ENCODE measurements at places on chromosomes 7 and 10.

GRCh38 chr7:17144322-17144721 is 154.1 kb upstream of the AHR start:
- peak; percentile 22 for DNase-seq

- no peak for DNase-seq
Observed at GRCh38 chr10:3226960-3227744, 54.6 kb upstream of the PITRM1 start.

DNA sequence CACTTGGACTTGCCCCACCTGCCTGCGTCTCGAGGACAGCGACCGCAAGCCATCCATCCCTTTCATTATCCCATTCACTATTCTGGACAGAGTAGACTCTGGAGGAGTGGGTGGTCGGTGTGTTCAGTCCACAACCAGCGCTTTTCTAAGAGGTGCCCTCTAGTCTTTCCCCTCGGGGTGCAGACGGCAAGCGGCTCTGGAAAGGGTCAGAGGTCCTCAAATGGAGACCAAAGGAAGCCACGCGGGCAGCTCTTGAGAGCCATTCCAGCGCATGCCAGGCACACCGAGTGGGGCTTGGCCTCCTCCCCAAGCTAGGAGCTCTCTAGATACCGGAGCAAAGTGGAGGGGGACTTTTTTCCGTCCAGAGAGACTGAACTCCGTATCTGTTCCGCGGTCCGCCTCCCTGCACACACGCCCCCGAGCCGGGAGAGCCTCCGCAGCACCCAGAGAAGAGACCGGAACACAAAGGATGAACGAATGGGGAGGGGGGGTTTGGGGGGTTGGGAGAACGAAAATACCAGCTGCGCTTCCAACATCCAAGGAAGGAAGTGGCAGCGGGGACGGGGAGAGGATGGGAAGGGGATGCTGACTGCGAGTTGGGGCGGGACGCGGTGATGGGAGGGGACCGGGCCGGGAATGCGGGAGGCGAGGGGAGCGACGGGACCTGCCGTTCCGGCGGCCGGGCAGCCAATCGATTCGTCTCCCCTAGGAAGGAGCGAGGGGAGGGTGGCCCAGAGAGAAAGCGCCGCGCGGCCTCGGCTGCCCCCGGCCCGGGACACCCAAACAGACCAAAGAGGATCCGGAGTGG is 515 bp downstream of the GSDME start:
- peak; percentile 18 for DNase-seq

DNA sequence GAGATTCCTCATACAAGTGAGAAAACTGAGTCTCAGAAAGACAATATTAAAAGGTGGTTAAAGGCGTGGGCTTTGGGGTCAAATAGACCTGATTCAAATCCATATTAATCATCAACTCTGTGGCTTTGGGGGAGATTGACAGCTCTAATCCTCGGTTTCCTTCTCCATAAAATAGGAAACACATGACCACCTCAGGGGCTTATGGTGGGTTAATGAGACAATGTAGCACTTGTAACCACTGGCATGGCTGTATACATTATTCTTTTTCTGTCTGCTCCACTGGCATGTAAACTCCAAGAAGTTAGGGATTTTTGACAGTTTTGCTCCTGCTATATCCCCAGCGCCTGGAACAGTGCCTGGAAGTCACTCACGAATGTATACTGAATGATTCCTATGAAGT is 120.8 kb upstream of the GAD2 start:
- no peak for DNase-seq

DNA sequence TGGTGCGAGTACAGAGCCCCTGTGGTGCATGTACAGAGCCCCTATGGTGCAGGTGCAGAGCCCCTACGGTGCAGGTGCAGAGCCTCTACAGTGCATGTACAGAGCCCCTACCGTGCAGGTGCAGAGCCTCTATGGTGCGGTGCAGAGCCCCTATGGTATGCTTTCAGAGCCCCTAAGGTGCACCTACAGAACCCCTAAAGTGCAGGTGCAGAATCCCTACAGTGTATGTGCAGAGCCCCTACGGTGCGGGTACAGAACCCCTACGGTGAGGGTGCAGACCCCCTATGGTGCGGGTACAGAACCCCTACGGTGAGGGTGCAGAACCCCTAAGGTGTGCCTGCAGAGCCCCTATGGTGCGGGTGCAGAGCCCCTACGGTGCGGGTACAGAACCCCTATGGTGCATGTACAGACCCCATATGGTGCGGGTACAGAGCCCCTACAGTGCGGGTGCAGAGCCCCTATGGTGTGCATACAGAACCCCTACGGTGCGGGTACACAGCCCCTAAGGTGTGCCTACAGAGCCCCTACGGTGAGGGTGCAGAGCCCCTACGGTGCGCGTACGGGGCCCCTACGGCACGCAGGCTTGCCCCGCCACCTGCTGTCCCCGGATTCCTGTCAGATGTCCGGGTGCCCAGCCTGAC is 53.5 kb downstream of the MGMT start:
- DNase-seq, result no peak

DNA sequence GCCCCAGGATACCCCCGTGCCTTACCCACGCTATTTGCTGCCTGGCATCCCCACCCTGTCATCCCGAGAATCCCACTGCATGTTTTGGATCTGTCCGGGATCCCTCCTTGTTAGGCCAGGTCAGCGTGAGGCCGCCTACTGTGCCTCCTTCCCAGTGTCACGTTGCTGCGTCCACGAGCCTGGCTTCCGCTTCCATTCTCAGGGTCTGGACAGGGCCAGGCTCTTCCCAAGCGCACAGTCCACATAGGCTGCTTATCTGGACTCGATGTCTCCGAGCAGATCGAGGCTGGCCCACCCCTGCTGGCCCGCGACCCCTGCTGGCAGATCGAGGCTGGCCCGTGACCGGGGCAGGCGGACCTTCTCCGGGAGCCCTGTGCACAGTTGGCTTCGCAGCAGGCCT is 27.1 kb downstream of the FOXK1 start:
- DNase-seq, result no peak

- no peak for DNase-seq
Observed at GRCh38 chr10:15815242-15815885, 44.9 kb downstream of the MINDY3 start.

DNA sequence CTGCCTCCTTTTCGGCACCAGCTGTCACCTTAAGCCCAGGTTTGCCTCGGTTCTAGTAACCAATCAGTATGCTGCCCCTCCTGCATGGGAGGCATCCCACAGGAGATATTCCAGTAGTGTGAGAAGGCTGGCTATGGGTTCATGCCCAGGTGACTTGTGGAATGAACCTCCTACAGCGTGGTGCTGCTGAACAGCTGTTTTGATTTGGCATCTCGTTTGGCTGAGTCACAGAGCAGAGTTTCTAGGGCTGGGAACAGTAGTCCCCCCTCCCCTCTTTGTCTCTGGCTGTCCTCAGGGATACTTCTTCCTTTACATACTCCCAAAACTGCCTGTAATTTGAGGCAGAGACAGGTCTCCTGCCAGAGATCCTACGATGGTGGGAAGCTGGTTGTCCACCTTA is 16.1 kb downstream of the R3HCC1L start:
- DNase-seq, result no peak

- no peak for DNase-seq
Observed at GRCh38 chr10:79390551-79391229, 43.4 kb downstream of the PPIF start.

DNA sequence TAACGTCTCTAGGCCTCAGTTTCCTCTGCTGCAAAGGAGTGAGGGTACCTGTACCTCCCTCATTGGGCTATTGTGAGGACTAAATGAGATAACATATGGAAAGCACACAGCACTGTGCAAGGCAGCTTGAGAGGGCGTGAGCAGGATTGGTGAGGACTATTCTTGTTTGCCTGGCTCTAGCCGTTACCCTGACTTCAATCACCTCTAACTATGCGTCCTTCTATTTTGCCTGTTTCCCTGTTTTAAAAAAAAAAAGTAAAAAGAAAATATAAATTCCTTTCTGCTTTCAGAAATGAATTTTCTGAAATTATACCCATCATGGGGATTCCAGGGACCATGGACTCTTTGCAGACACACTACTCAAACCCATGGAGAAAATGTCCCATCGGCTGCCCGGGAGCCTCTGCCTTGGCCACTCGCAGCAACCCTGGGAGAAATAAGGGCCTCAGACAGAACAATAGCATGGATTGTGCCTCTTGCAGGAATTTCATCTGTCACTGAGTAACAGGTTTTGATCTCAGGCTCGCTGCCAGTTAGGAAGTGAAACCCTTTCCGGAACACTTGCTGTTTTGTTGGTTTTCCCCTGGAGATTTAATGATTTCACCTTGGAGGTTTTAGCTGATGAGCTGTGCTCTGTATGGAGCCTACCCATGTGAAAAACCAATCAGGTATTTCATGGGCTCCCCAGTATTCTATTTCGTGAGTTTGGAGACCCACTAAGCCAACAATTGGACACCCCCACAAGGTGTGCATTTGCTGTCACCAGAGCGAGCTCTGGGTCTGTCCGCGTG is 55.6 kb downstream of the STEAP1B start:
- no peak for DNase-seq

DNA sequence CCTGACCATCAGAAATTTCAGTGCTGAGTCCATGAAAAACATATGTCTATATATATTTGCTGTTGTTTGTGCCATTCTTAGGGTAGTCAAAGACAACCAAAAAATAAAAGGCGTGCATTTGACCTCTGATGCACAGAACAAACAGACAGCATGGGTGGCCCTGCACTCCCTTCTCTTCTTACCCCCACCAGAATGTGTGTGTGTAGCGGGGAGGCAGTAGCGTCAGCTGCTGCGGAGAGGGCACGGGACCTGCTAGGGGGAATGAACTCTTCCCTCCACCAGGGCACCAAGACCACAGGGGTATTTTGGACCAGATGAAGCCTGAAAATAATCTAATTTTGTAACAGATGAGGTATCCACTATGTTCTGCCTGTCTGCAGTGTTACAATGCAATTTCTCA is 277.7 kb upstream of the ZNF32 start:
- DNase-seq, result no peak

DNA sequence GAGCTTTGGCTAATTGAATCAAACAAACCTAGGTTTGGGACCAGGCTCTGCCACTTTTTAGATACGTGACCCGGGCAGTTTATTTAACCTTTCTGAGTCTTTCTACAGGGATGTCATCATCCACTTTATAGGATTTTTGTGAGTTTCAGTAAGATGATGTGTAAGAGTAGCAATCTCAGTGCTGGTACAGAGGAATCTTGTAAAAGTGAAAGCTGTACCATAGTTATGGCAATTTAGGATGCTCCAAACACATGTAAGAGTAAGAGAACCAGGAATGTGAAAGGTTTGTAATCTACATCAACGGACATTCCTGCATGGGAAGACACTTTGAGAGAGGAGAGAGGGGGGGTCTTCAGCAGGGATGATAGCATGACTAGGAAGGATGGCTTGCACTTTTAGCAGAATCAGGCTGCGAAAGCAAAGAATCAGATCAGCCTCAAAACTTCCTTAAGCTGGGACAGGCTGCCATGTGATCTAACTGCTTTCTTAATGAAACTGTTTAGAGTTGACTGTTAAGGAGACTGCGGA is 968 bp downstream of the NOLC1 start:
- no peak for DNase-seq

GRCh38 chr10:96017191-96017687 is 26.1 kb upstream of the CCNJ start:
- DNase-seq, result peak; percentile 7

DNA sequence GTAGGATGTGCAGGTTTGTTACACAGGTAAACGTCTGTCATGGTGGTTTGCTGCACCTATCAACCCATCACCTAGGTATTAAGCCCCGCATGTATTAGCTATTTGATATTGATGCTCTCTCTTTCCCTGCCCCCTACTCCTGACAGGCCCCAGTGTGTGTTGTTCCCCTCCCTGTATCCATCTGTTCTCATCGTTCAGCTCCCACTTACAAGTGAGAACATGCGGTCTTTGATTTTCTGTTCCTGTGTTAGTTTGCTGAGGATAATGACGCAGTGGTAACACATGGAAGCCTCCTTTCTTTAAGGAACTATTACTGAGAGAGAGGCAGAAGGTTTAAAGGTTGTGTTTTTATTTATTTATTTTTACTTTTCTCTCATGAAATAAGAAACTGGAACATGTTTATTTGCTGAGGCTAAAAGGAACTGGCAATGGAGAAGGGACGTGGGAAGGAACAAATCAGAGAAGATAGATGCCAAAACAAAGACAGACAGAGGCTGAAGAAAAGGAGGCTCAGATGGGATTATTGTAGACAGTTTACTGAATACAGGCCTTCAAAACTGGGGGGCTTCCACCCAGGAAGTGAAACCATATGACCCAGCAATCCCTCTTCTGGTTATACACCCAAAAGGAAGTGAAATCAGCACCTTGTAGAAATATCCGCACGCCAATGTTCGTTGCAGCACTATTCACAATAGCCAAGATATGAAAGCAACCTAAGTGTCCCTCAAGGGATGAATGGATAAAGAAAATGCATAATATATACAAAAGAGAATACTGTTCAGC is 556.3 kb downstream of the GRM8 start:
- DNase-seq, result no peak

GRCh38 chr7:51233374-51233773 is 83.2 kb downstream of the COBL start:
- no peak for DNase-seq

DNA sequence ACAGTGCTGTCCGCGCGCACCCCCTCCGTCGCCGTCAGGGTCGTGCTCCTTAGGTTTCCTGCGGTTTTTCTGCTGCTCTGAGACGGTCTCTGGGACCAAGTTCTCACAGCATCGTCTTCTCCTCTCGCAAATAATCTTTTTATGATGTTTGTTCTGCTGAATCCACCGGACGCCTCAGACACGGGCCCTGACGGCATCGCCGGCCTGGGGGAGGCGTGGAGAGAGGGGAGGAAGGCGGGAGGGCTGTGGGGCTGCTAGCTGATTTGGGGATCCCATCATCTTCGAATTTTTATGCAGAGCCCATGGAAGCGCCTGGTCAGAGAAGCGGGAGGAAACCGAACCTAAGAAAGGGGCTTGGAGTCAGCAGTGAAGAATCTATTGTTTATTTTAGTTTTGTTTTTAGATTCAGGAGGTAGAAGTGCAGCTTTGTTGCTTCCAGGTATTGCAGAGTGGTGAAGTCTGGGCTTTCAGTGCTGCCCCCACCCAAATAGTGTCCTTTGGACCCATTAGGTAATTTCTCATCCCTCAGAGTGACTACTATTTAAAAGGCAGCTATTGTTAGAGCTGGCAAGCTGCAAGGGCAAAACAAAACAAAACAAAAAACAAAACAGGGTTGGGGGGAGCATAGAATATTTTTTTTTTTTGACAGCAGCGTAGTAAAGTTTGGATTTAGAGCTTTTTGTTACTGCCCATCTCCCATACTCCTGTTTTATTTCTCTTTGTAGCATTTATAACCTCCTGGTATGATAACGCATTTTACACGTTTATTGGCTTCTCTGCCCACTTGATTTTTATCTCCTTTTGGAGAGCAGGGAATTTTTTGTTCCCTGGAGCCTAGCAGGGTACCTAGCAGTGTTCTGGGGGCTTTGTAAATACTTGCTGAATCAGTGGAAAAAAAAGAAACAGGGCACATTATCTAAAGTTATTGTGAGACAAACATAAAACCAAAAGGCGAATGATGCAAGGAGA is 92.6 kb downstream of the SPAG6 start:
- DNase-seq, result peak; percentile 21

- DNase-seq, result no peak
Observed at GRCh38 chr7:17679458-17679857, 260.8 kb downstream of the SNX13 start.

- DNase-seq, result no peak
Observed at GRCh38 chr7:158424531-158424930, 163.1 kb downstream of the PTPRN2 start.
